ENCODE measurements at places on chromosomes 3 and 15.

DNA sequence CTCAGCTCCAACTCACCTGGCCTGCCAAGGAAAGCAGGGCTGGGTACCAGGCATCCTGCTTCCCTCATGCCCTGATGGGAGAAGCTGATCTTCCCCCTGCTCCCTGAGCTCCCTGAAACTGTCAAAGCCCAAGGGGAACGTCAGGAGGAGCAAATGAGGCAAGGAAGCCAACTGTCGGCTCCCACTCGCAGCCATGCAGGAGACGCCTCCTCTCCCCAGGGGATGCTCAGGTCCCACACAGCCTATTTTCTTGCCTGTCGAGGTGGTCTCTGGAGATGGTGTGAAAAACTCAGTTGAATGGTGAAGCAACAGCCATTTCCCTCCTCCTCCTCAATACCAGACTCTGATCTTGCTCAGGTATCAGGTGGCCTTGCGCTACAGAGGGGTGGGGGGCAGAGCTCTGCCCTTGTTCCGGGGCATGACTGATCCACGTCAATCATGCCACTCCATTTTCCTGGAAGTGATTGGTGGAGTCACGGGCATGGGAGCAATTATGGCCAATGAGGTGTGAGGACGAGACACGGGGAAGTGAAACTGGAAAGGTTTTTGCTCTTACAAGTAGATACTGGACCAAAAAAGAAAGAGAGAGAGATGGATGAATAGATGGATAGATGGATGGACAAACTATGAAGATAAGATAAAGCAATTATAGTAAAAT lies 58.2 kb downstream of the SLC6A1 start:
- no peak for DNase-seq

DNA sequence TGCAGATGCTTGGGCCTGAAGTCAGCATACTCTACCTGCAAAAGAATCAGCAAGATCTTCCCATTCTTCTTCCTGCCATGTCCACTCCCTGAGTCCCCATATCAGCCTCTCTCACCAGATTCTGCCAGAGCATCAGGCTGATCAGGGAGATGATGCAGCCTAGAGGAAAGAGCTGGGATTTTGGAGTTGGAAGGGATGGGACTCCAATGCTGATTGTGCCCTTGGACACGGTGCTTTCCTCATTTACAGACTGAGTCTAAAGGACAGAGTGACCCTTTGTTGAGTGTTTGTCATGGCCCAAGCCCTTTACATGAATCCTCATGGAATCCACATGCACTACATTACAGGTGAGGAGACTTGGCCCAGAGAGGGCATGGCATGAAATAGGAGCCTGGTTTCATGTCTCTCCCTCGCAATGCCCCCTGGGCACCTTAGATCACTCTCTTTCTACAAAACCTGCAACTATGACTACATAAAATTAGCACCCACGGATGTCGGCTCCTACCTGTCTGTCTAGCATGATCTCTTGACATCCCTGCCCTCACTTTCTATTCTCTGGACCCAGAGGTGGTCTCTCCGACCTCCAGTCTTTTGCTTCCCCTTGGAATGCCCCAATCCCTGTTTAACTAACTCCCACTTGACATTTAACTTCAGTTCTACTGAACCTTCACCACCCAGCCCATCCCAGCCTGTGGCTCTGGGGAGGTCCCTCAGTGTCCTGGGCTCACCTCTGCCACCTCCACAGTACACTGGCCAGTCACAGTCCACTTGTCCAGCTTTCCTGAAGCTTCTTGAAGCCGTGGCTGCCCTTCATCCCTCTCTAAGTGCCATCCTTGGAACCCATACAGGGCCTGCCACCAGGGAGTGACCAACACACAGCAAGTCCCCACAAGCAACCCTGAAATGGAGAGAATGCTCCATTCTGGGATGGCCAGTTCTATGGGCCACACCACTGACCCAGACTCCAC lies 173.5 kb downstream of the ABHD5 start:
- DNase-seq, result no peak

GRCh38 chr3:50653937-50654595 lies 20.7 kb upstream of the DOCK3 start:
- DNase-seq, result no peak

- DNase-seq, result no peak
Observed at GRCh38 chr3:167864552-167864874, 129.0 kb downstream of the SERPINI1 start.
